LHCN-M2 (cell line): ENCODE measurements at places on chromosomes 1 and 21. TPM values are rescaled to one million over a fixed set of nuclear protein-coding genes. Genes with fewer than 3 reads are reported as not detected.

C1orf141 gene
- total RNA-seq: not detected in 2 replicates

LRRC38 gene
- total RNA-seq: not detected in 2 replicates

- DNase-seq: no peak
Observed at GRCh38 chr1:68828013-68828412, 331.1 kb upstream of the DEPDC1 start.

HTR1D gene
- total RNA-seq: not detected in 2 replicates

- no peak for DNase-seq
Observed at GRCh38 chr1:69077633-69078032, 490.1 kb upstream of the LRRC7 start.

CD34 gene
- total RNA-seq: 1.2 and 2.1 TPM in 2 replicates

SPRR5 gene
- not detected in 2 replicates for total RNA-seq
